ENCODE measurements at places on chromosomes 3 and 15. TPM values are rescaled to one million over a fixed set of nuclear protein-coding genes. Genes with fewer than 3 reads are reported as not detected.

DNA sequence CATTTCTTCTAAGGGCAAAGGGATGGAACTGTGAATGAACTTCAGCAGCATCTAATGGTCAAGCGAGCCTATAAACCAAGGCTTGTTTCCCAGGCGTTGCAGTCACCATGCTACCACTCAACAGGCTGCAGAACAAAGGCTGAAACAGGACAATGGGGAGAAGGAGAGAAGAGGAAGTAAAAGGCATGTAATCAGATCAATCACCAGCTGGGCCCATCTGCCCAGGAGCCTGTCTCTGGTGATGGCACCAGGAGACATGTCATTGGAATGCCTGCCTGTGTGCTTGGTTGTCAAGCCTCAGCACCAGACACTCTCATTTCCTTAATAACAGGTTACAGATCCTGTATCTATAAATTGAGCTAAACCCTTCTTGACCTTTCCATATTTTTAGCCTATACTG is 81.7 kb upstream of the UMPS start:
- no peak for DNase-seq

DNA sequence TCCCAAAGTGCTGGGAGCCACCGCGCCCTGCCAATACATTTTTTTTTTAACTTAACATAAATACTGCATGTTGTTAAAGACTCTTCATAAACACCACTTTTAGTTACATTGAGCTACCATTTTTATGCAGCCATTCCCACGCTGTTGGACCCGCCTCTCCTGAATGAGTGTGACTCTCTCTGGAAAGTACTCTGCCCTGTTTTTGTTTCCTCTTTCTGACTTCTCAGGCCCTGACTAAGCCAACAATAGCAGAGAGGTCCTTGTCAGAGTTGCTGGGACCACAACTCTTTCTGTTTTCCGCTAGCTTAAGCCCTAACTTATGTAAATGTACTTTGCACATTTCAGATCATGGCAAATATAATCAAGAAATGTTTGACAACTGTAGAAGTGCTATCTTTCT is 35.2 kb downstream of the PARP15 start:
- no peak for DNase-seq

DNA sequence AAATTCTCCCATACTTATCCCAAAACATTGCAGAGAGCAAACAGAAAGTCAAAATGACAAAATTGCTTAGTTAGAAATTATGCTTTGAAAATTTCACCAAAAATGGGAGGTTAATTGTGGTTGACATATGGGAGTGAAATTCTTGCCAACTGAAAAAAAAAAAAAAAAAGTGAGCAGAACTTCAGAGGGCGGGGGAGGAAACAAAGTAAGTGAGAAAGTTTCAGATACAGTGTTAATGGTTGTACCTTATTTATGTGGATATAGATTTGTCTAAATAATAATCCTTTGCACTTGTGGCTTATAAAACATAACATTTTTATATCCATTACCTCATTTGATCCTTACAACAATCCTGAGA is 91.5 kb upstream of the RAP2B start:
- DNase-seq: no peak

DNA sequence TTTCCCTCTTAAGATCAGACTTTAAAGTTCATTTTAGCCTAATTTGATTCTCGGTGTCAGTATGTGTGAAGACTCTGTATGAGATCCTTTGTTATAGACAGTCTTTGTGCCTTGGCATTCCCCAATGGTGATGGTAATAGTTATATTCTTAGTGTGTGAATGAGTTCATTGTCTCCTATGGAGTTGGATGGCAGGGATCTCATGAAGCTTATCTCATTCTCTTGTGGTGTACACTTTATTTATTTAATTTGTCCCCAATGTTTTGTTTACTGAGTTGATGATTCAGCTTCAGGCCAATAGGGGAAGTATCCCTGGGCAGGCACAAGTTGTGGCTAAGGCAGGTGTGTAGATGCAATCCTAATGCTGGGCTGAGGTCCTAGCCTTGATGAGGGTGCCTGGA is 222.0 kb upstream of the DPPA4 start:
- no peak for DNase-seq

GRCh38 chr3:171255236-171255806 is 204.9 kb downstream of the TNIK start:
- no peak for DNase-seq

- no peak for DNase-seq
Observed at GRCh38 chr15:26521130-26521529, 251.7 kb downstream of the GABRB3 start.

DNA sequence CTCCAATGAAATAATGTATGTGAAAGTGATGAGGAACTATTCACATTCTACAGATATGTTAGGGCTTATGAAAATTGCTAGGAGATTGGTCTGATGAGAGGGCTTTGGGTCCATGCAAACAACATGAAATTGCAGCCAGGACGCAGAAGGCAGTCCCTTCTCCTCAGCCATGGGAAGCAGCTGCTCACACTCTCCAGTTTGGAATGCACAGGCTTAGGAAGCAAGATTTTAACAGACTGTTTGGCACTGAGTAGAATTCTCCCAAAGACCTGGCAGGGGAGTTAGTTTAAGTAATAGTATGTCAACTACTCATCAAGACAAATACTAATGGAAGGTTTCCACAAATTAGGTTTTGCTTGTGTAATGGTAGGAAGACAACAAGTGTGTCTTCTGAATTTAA is 500.7 kb upstream of the ARRDC4 start:
- no peak for DNase-seq

DNA sequence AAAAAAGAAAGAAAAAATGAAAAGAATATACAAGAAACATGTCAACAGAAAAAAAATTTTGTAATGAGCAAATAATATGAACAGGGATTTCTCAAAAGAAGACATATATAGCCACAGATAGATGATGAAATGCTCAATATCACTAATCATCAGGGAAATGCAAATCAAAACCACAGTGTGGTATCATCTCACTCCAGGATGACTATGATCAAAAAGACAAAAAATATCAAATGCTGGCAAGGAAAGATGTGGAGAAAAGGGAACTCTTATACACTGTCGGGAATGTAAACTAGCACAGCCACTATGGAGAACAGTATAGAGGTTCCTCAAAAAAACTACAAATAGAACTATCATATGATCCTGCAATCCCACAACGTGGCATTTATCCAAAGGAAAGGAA is 94.1 kb downstream of the C3orf70 start:
- DNase-seq: no peak

GRCh38 chr3:94252316-94252715 is 189.5 kb downstream of the NSUN3 start:
- no peak for DNase-seq

DNA sequence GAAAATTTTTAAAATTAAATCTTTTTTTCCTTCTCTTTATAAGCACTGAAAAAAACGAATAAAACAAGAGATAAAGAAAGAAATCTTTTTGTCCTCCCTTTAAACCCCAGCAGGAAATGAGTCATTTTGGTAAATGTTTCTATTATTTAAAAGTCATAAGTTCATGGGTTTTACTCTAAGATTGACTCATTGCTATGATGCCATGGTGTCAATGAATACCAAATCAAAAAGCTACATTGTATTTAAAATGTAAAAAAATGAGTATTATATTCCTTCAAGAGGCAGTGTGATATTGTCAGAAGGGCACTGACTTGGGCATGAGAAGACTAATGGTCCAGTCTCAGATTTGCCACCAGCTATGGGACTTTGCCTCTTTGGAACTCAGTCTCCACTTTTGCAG is 303.4 kb upstream of the DNAJC19 start:
- DNase-seq: peak; percentile 10

- DNase-seq: peak; percentile 88
Observed at GRCh38 chr3:99783011-99783573, 34.6 kb upstream of the CMSS1 start.

- no peak for DNase-seq
Observed at GRCh38 chr3:15528854-15529537, 7.5 kb upstream of the COLQ start.

DNA sequence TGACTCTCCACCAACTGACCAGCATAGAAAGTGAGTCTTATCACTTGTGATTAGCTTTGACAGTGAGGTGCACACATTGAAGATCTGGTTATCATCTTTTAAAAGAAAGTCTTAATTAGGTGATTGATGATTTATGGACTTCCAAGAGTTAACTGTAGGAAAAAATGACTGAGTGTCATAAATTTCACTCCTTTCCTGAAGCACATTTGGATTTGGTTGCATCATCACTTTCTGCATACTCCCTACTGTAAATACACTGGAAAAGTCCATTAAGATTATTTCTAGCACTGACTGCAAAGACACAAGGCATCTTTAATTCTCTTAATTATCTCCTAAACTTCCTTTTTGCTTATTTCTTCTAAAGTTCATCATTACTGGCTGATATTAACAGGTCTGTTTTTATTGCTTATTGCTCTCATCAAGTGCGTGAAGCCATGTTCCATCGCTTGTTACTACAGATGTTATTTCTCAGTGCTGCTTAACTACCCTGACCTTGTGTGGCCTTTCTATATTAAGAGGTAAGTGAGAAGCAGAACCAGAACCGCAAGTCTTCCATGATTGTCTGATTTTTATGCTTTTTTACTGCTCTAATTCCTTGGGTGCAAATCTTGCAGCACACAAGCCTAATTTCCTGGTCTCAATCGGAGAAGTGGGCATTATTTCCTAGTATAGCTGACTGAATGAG is 153.2 kb downstream of the MEIS2 start:
- no peak for DNase-seq

DNA sequence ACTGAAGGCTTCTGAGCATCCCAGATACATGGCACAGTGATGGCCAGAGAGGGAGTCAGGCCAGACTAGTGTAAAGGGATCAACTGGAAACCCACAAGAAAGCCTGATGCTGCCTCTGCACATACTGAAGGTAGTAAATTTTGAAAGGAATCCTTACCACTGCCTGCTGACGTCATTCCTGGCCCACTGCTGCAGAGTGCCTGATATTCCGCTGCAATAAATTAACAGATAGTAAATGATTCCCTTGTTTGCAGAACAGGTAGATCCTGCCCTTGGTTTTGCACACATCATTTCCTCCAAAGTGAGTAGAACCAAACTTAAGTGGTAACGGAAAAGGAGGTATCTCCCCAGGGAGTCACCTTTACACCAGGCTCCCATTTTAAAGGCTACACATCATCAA is 146.7 kb downstream of the FBN1 start:
- DNase-seq: no peak

DNA sequence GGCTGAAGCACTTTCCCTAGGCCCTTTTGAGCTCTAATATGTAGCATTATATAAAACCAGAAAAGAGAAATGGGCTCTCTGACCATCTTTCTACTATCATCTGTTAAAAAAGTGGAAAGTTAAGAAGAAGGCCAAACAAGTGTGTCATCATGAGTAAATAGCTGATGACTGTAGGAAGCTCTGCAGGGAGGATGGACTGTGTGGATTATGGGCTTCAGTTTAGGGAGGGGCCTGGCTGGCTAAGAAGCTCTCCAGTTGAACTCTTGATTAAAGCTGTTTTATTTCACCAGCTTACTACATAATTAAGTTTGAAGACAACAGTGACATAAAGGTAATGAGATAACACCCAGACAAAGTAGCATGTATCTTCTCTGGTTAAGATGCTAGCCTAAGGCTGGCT is 30.6 kb downstream of the INTS14 start:
- DNase-seq: no peak

DNA sequence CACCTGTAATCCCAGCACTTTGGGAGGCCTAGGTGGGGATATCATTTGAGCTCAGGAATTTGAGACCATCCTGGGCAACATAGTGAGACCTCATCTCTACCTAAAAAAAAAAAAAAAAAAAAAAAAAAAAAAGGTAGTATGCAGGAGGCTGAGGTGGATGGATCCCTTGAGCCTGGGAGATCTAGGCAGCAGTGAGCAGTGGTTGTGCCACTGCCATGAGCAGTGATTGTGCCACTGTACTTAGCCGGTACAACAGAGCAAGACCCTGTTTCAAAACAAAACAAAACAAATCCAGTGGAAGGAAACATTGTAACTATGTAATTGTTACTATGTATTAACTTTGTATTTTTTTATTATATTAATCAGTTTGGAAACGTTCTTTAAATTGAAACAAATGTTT is 5.9 kb downstream of the FEM1B start:
- no peak for DNase-seq

The LSMEM2 gene
- not detected for total RNA-seq

The DCLK3 gene
- total RNA-seq: 0.04 TPM

The GPR160 gene
- total RNA-seq: 13.2 TPM

The DISP2 gene
- 2.2 TPM for total RNA-seq

The CHAC1 gene
- total RNA-seq: 86.3 TPM

The ASB14 gene
- not detected for total RNA-seq

The TM4SF1 gene
- 43.0 TPM for total RNA-seq

The CKMT1B gene
- total RNA-seq: 5.1 TPM

The ARL14 gene
- total RNA-seq: 0.21 TPM

The TPRG1 gene
- total RNA-seq: 0.41 TPM

The FHIT gene
- 11.5 TPM for total RNA-seq
